Stimulated activated CD8-positive, alpha-beta memory T cell treated with anti-CD3 and anti-CD28 coated beads, Interleukin-2, amount 100 ng/mL, for 1 hour (primary cell): ENCODE measurements at places on chromosomes 6 and 20.

DNA sequence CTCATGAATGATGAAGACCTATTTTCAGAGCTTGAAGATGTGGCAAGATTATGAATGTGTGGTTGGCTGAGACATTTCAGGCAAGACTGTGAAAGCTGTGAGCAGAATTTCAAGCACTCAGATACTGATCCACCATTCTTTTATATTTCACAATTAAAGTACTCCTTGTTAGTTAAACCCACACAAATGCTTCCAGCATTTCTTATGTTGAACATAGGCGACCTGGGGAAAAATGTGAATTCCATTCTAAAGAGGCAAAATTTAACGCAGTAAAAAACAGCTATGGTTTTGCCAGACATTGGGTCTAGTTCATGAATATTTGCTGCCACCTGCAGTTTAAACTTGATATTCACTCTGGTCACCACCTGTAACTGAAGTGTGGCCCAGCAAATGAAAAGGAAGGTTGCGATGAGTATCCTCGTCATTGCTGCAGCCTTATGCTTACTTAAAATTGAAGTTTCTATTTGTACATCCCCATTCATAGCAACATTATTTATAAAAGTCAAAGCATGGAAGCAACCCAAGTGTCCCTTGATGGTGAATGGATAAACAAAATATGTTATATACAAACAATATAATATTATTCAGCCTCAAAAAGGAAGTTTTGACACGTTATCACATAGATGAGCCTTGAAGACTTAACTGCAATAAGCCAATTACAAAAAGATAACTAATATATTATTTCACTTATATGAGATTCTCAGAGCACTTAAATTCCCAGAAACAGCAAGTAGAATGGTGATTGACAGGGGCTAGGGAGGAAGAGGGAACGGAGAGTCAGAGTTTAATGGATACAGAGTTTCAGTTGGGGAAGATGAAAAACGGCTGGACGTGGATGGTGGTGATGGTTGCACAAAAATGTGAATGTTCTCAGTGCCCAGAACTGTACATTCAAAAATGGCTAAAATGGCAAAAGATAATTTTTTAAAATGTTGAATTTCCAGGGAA is 32.4 kb upstream of the FAM184A start:
- DNase-seq = no peak

DNA sequence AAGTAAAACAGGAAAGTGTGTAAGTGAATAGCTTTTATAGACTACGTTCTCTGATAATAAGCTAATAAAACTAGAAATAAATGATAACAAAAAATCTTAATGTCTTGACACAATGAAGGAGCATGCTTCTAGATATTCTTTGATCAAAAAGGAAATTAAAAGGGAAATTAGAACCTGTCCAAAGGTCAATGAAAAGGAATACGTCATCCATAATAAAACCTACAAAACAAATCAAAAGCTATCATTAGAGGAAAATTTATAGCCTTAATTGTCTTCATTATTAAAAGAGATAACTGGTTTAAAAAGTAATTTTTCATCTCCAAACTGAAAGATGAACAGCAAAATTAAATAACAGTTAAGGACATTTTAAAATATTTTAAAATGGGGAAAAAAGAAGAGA is 196.3 kb upstream of the BTBD3 start:
- no peak for DNase-seq

- no peak for DNase-seq
These were observed 20.3 kb downstream of the ENPP1 start for GRCh38 chr6:131828080-131828479.

DNA sequence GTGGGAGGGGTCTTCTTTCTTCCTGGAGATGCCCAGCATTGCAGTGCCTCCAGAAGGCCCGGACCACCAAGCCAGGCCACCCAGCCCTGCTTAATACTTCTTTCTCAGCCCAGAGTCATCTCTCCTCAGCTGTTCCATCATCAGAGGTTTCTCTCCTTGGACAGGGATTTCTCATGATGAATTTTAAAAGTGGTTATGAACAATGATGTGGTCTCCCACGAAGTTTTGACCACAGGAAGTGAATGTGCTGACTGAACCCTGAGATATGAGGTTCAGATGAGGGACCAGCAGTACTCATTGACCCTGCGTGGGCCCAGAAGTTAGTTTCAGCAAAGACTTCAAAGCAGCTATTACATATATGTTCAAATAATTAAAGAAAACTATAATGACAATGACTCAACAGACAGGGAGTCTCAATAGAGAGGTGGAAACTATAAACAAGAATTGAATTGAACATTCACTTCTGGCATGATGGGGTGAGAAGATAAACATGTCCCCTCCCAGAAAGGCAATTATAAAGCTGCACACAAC is 114.5 kb upstream of the SLC22A16 start:
- no peak for DNase-seq

DNA sequence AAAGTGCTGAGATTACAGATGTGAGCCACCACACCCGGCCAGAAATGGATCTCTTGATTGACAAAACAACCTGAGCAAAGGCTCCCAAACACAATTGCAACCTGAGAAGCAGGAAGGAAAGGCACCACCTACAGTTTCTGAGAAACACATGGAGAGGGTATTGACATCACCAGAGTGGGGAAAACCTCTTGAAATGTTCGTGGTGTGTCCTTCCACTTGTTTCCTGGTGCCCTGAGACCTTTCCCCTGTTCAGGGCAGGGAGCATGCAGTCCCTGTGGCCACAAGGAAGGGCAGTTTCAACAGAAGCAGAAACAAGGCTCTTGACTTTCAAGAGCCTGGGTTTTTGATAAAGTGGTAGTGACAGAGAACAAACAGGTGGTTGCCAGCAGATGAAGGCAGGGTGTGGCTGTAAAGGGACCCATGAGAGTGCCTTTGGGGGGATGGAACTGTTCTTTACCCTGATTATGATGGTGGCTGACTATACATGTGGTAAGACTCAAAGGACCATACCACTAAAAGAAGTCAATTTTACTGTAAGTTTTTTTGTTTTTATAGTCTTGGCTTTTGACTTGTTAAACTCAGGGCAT is 3.2 kb upstream of the BPIFA1 start:
- no peak for DNase-seq

DNA sequence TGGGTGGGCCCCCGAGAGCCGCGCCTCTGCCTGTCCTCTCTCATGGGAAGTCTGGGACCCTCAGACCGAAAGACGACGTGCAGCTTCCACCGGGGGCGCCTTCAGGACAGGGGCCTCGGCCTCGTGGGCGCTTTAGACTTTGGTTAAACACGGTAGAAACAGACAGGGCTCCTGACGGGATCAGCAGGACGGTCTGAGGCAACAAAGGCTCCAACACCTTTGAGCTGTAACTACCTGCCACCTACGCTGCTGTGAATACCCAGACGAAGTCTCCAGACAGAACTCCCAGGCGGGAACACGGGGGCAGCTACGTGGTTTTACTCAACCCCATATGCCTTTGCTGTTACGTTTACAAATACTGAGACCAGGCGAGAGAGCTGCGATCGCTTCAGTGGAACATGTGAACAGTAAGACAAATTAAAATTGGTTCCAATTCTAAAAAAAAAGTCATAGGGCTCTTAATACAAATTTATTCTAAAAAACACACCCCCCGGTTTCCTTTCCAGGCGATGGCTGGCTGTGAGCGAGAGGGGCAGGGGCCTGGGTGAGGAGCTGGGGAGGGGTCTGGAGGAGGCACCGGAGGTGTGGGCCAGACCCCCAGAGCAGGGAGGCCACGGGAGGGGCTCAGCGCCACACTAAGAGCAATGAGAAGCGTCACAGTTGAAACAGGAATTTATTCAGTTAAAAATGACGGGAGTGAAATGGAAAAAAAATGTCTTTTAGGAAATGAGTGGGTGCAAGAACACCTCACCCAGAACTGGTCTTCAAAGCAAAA is 453.2 kb downstream of the QKI start:
- no peak for DNase-seq

DNA sequence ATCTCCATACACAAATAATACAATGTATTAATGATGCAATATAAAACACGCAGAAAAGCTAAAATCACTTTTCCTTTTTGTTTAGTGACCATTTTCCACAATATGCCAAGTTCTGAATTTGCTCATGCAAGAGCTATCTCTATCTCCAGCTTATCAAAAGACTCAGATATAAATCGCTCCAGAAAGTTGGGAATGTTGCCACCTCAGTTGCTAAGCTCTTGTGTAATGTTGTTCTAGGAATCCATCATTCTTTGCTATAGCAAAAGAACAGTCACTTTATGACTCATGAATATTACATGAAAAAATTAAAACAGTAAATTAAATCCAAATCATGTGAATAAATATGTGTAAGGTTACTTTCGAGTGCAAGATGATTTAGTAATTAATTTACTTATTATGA is 8.7 kb downstream of the PLAGL1 start:
- no peak for DNase-seq

- no peak for DNase-seq
These were observed 31.8 kb downstream of the RNF146 start for GRCh38 chr6:127298475-127298874.

GRCh38 chr6:22199771-22200170 is 97.1 kb downstream of the PRL start:
- DNase-seq = no peak

DNA sequence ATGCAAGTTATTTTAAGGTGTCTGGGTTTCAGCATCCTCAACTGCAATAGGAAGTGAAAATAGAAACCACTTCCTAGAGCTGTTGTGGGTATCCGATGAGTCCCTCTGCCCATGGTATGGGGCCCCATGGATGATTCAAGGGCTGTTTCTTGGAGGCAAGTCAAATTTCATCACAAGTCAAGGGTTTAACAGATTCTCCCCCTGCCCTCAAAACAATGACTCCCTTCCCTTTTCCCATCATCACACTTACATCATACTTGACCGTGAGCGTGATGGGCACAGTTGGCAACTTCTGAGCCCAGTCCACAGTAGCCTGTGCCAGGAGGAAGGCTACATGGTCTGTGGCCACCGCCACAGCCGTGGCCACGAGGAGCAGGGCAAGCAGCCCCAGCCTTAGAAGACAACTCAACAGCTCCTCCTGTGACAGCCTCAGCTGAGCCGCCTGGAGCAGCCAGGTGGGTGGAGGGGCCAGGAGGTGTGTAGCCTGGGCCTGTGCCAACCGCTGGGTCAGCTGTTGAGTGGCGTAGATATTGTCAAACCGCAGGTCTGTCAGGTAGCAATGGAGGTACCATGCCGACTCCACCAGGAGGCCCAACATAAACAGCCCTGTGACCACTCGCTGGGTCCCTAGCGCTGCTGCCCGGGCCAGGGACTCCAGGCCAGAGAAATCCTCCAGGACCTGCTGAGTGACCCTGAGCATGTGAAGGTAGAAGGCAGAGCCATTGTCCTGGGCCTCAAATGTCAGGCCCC is 5.2 kb downstream of the OCSTAMP start:
- DNase-seq = no peak

DNA sequence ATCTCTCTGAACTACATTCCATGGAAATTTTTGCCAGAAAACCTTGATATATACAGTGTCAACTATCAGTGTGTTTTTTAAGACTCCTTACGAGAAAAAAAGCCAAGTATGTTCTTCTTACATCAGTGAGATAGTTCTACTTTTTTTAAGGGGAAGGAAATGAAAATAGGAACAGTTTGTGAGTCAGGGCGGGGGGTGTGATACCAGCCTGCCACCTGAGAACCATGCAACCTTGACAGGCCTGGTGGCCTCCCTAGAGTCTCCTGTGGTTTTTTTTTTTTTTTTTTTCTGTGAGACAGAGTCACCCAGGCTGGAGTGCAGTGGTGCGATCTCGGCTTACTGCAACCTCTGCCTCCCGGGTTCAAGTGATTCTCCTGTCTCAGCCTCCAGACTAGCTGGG is 96.3 kb upstream of the GCM1 start:
- DNase-seq = no peak

DNA sequence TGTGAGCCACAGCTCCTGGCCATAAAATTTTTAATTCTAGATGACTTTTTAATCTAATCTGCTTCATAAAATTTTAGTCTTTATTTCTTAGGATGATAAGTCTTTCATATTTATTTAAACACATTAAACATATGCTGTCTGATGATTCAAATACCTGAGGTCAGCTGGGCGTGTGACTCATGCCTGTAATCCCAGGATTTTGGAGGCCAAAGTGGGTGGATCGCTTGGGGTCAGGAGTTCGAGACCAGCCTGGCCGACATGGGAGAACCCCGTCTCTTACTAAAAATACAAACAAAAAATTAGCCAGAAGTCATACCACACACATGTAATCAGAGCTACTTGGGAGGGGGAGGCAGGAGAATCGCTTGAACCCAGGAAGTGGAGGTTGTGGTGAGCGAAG is 53.1 kb downstream of the RBM24 start:
- no peak for DNase-seq

DNA sequence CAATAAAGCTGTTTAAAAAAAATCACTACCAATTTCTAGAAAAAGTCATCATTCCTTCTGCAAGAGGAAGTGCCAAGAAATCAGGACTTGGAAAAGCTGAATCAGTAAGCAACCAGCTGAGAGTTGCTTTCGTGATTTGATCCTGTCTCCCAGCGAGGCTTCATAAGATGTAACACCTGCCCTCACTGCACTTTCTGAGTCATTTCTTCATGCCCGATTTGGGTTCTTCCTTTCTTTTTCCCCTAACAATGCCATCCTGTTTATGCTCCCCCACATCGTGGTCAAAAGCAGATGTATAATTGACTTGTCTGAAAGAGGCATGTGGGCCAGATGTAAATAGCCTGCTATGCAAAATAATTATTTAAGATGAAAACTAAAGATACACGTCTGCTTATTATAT is 52.1 kb downstream of the RIPOR2 start:
- no peak for DNase-seq

DNA sequence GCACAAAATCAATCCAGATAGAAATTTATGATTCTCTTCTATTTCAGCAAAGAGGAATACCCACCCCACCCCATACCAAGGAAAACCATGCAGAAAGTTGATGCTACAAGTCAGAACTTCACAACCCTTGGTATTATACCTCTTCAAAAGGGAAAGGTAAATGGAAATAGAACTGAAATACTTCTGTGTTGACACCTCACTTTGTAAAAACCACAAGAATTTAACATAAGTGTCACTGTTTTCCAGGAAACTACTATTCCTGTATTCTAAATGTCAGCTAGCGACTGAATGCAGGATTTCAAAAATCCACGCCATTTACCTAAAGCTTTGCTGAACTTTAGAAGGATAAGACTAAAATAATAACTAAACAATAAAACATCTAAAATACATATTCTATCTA is 3.6 kb downstream of the CPNE1 start:
- DNase-seq = no peak

- no peak for DNase-seq
These were observed 22.1 kb downstream of the DUSP22 start for GRCh38 chr6:314377-314776.

- DNase-seq = no peak
These were observed 1.3 kb upstream of the UNC5CL start for GRCh38 chr6:41040101-41040939.

GRCh38 chr6:105482227-105482844 is 79.5 kb upstream of the PREP start:
- no peak for DNase-seq

DNA sequence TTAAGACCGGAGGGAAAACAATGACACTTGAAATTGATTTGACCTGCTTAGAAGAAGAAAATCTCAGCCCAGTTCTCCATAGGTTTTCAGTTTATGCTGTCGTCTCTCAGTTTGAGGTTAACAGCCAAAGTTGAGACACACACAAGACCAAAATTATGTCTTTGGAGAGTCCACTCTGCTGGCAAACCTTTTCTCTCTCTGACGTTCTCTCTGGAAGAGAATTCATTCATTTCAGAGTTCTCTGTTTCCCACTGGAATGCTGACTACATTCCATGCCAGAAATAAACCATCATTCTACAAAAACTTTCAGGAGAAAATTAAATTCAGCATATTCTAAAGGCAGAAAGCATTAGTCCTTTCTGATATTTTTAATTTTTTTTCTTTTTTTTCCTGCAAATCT is 155.2 kb downstream of the TFAP2A start:
- DNase-seq = no peak

GRCh38 chr6:1498491-1499113 is 109.2 kb downstream of the FOXF2 start:
- no peak for DNase-seq

GRCh38 chr20:60579941-60580515 is 621.8 kb downstream of the CDH26 start:
- no peak for DNase-seq
